ENCODE measurements at places on chromosomes 6 and 20.

DNA sequence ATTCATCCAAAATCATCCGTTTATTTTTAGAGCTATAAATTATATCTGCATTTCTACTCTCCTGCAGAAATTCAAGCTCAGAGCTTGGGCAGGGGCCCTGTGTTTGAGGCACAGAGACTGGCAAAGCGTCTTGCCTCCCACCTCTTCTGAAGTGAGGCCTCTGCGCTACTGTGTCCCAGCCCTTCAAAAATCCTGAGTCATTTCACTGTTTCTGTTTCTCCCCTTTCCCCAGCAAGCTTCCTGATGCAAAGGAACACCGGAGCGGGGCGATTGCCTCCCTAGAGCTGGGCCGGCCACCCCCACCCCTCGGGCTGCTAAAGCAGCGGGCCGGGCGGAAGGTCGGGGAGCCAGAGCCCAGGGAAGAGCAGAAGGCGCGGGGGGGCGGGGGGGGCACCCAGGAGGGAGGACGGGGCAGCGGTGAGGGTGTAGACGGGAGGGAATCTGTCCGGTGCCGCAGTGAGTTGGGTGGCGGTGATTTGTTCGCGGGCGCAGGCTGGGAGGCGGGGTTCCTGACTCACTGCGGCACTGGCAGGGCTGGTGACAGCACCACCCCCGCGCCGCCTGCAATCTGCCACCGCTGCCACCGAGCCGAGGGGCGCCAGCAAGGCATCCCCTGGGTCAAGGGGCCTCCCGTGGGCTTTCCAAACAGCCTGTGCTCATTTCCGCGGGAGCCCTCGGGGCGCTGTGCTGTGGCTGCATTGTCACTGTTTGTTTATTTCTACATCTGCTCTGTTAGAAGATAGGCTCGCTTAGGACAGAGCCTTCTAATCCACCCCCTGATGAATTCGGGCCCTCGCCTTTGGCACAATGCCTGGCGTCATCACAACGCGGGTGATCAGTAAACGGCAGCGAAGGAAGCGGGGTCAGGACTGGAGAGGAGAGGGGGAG is 46.5 kb upstream of the SNAP25 start:
- peak; percentile 95 for DNase-seq

DNA sequence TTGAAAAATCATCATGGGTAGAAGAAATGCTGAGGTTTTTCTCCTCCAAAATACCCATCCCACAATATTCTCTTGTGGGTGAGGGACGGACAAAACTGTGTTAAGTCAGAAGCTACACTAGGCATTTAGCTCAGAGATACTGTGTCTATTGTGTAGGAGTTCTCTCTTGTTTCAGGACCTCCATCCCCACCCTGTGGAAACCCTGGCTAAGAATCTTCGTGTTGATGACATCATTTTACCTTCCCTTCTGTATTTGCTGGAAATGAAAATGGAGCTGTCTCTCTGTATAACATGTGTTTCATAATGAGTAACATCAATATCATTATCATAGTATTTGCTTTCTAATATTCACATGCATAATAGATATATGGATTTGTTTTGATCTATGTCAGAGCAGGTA is 1193.0 kb upstream of the CITED2 start:
- no peak for DNase-seq

GRCh38 chr6:56862415-56863175 is 92.3 kb upstream of the BEND6 start:
- DNase-seq: no peak

DNA sequence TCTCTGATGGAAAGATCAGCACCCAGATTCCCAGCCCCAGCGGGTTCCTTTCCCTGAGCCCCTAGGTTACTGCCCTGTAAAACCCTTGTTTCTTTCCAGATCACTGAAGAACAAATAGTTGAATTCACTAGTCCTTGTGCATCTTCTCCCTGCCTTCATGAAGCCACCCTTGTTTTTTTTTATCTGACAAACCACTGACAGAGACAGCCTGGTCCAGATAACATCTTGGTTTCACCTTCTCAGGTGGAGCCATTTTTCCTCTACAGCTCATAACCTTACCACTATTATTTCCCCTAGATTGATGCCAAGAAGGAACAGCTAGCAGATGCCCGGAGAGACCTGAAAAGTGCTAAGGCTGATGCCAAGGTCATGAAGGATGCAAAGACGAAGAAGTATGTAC is 15.9 kb upstream of the PLCG1 start:
- no peak for DNase-seq

DNA sequence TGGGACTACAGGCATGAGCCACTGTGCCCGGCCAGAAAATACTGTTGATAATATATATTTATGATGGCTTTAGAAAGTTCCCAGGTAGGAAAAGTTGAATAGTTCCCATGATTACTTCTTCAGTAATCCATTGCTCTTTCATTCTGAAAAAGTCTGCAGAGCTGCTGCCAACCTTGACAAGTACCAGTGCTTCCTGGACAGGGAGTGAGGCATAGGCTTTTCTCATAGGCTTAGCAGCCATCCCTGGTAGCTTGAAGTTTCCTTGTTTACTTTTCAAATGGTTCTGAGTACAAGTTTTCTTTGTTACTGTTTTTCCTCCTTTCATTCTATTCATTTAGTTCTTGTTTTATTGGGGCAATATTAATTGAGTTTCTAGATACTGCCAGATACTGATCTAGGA is 7.8 kb downstream of the RWDD1 start:
- no peak for DNase-seq

- no peak for DNase-seq
These were observed 41.5 kb upstream of the ZNFX1 start for GRCh38 chr20:49319208-49319809.

GRCh38 chr6:44367681-44368080 is 19.8 kb upstream of the CDC5L start:
- DNase-seq: no peak

DNA sequence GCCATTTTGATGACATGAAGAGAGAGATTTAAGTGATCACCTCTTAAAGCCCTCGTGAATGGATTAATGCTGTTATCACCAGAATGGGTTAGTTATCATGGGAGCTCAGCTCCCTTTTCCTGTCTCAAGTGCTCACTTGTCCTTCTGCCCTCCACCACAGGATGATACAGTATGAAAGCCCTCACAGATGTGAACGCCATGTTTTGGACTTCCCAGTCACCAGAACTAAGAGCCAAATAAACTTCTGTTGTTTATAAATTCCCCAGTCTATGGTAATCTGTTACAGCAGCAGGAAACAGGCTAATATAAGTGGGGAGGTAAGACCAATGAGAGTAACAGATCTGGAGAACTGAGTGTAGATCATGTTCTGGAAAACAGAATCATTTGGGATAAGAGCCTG is 493.2 kb downstream of the CDKAL1 start:
- no peak for DNase-seq

DNA sequence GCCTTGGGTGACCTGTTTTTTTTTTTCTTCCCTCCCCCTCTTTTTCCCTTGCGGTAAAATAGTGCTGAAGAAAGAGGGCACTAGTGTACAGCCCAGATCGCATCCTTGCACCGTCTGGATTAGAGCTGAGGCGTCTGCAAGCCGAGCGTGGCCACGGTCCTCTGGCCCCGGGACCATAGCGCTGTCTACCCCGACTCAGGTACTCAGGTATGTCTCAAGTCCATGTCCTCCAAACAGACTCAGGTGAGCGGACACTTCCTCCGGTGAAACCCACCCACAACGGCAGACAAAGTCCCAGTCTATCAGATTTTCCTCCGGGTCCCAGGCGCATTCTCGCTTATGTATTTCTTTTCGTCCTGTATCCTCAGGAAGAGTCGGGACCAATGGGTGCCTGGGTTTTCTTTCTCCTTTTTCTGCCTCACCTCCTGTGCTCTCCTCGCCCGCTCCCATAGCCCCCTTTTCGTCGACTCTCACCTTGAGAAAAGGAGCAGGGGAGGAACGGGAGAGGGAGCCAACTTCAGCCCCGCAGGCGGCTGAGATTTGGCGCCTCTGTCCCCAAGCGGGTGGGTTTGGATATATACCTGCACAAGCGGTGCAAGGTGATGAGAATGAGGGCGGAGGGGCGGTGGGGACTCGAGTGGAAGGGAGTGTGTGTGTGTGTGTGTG is 1.1 kb upstream of the GRM1 start:
- no peak for DNase-seq

- no peak for DNase-seq
These were observed 686 bp downstream of the COL12A1 start for GRCh38 chr6:75204959-75205775.

DNA sequence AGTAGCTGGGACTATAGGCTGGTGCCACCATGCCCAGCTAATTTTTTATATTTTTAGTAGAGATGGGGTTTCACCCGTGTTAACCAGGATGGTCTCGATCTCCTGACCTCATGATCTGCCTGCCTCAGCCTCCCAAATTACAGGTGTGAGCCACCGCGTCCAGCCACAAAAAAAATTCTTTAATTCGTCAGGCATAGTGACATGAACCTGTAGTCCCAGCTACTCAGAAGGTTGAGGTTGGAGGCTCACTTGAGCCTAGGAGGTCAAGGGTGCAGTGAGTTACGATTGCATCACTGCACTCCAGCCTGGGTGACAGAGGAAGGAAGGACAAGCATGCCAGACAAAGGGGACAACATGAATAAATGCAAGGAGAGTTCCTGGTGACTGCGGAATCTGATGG is 19.5 kb upstream of the ASXL1 start:
- no peak for DNase-seq

DNA sequence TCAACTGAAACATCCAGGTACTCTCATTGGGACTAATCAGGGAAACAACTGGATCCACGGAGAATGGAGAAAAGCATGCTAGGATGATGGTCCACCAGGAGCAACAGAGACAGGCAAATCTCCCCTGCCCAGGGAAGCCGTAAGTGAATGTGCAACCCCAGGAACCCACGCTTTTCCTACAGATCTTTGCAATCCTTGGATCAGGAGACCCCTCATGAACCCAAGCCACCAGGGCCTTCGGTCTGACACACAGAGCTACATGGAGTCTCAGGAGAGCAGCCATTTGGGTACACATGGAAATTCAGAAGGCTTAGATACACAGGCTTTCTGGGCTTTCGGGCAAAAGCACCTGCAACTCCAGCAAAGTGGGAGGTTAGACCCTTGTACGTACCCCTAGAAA is 122.1 kb upstream of the PTCHD4 start:
- DNase-seq: no peak

DNA sequence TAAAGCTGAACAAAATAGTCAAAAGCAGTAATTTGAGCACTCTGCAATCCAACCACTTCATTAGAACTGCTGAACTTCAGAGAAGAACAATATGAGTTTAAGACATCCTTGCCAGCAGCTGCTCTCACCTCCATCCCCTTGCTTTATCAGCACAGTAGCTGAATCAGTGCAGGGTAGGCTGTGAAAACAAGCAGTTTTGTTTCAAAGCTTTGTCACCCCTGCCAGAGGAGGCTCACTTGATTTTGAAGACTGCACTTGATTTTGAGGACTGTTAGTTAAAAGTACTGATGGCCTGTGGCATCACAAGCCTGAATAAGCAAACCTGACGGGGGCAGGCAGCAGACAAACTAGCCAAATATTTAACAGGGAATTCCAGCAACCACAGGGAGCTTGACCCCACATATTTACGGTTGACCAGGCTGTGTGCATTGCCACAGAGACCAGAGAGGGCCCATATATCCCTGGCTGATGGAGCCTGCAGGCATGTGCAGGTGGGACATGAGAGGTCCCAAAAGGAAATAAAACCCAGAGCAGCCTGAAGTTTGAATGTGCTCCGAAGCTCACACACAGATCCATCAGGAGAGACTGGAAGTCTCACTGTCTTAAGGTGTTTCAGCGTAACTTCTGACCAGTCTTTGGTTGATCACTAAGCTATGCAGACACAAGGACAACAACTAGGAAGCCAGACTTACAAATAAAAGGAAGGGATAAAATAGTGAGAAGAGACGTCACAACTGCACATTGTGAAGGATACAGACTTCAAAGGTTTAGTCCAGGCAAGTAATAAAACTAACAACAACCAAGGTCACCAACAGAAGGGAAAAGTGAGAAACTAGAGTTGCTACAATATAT is 97.4 kb downstream of the PDSS2 start:
- no peak for DNase-seq

GRCh38 chr20:58824843-58825242 is 25.9 kb downstream of the GNAS-AS1 start:
- DNase-seq: no peak

DNA sequence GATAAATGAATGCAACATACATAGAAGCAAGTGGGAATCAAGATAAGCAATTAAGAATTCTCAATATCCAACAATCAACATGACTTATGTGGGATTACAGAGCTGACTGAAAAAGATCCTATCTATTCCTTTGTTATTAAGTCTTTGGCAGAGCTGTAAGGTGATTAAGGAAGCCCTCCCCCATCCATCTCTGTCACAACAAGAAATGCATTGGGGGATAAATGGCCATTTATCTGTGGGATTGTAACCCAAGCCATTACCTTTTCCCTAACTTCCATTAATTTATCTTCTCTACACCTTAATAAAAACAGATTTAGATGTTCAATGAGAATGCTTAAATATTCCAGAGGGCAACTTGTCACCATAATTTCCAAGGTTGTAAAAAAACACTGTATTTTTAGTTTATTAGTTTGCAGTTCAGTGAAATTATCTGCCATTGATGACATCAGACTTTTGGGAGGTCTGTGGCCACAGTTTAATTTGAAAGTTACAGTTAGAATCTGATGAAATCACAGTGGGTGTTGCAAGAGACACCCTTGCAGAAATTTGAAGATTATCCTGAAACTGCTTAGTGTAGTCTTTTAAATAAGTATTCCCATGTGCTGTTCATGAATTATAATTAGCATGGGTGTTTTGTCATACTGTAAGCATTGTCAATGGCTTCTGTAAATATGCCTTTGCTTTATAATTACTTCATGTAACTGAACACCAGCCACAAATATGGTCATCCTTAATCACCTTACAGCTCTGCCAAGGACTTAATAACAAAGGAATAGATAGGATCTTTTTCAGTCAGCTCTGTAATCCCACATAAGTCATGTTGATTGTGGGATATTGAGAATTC is 49.4 kb upstream of the FYN start:
- peak; percentile 6 for DNase-seq

GRCh38 chr6:41743406-41744235 is 3.6 kb downstream of the PGC start:
- no peak for DNase-seq

DNA sequence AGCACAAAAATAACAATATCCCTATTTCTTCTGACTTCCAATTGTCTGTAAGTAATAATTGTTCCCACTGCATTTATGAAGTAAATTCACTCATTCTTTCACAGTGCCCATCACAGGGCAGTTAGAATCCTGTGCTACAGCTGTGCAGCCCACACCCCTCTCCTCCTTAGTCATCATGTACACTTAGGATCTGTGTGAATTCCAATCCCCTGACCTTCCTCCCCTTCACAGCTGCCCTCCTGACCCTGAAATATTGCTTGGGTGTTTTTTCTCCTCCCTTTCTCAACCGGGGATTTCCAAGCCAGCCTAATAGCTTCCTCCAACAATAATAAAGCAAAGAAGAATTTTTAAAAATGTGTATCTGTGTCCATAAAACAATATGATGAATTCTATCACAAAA is 91.5 kb upstream of the BEND6 start:
- no peak for DNase-seq

Data from NCI-H2171 (cell line).